ENCODE measurements at places on chromosomes 4 and X. TPM values are rescaled to one million over a fixed set of nuclear protein-coding genes. Genes with fewer than 3 reads are reported as not detected.

The VSIG1 gene
- 0.30 TPM for total RNA-seq

- H3K27me3 ChIP-seq = no peaks in the 10 kb centered on the region
- H3K4me1 ChIP-seq = peaks cover 10% of the 10 kb centered on the region
- H3K4me3 ChIP-seq = no peak overlapping the region
- DNase-seq = no peak
- H3K27ac ChIP-seq = no peak overlapping the region
Measured at GRCh38 chr4:7189066-7189465, 3.3 kb upstream of the SORCS2 start.

DNA sequence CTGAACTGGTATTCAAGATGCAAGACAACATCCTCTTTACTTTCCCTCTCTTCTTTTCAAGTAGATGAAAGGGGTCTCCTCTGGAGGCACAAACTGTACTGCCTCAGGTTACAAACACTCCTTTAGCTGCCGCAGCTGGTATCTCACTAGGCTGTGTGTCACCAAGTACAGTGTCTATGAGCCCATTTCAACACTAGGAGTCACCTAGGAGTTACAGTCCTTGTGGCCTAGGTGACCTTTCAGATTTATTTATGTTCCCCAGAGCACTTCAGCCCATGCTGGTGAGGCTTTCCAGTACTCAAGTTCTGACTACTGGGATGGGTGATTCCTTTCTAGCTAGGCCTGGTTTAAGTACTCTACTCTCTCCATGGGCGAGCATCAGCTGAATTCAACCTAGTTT lies 32.4 kb upstream of the TMLHE start:
- no peaks in the 10 kb centered on the region for H3K27me3 ChIP-seq
- H3K27ac ChIP-seq = no peak overlapping the region
- no peaks in the 10 kb centered on the region for H3K36me3 ChIP-seq
- H3K4me1 ChIP-seq = no peaks in the 10 kb centered on the region
- no peak overlapping the region for H3K4me3 ChIP-seq
- no peak for DNase-seq

The GPM6B gene
- total RNA-seq = 408 TPM

DNA sequence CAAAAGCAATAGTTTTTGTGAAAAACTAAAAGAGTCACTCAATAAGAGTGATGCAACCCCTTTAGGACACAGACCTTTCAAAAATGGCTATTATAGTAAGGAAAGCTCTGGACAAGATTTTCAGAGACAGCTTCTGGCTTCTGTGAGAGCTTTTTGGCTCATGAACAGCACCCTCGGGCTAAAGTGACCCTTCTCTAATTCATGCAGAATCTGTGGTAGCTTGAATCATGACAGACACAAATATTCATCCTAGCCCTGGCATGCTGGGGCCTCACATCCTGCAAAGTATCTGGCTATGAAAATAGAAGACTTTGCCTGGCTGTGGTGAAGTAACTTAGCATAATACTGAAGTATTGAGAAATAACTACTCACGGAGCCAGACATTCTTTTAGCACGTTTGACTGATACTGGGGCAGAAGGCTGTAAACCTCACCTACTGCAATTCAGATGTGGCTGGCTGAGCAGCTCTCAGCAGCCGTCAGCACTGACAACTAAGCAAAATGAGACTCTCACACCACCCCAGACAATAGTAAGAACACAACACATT lies 327.3 kb downstream of the MAPK10 start:
- no peaks in the 10 kb centered on the region for H3K4me1 ChIP-seq
- peak; percentile 7 for DNase-seq
- no peak overlapping the region for H3K27ac ChIP-seq
- no peaks in the 10 kb centered on the region for H3K36me3 ChIP-seq
- no peak overlapping the region for H3K4me3 ChIP-seq

DNA sequence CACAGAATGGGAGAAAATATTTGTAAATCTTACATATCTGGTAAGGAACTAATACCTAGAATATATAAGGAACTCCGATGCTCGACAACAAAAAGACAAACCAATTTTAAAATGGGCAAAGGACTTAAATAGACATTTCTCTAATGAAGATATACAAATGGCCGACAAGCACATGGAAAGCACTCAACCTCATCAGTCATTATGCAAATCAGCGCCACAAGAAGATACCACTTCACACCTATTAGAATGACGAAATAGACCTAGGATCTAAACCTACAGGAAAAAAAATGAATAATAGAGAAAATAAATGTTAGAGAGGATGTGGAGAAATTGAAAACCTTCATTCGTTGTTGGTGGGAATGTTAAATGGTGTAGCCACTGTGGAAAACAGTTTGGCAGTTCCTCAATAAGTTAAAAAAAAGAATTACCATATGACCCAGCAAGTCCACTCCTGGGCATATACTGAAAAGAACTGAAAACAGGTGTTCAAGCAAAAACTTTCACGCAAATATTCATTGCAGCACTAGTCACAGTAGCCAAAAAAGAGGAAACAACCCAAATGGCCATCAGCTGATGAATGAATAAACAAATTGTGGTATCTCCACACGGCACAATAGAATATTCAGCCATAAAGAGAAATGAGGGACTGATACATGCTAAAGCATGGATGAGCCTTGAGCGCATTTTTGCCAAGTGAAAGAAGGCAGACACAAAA lies 57.3 kb upstream of the WDR19 start:
- H3K36me3 ChIP-seq = peaks cover 49% of the 10 kb centered on the region
- no peaks in the 10 kb centered on the region for H3K27me3 ChIP-seq
- DNase-seq = no peak
- no peak overlapping the region for H3K4me3 ChIP-seq

- no peaks in the 10 kb centered on the region for H3K27me3 ChIP-seq
- H3K27ac ChIP-seq = no peak overlapping the region
- no peaks in the 10 kb centered on the region for H3K4me1 ChIP-seq
- H3K36me3 ChIP-seq = no peaks in the 10 kb centered on the region
- DNase-seq = no peak
Measured at GRCh38 chr4:138256608-138257007, 14.5 kb upstream of the SLC7A11 start.
